CD8-positive, alpha-beta T cell (primary cell): ENCODE measurements at places on chromosomes 5 and 9.

DNA sequence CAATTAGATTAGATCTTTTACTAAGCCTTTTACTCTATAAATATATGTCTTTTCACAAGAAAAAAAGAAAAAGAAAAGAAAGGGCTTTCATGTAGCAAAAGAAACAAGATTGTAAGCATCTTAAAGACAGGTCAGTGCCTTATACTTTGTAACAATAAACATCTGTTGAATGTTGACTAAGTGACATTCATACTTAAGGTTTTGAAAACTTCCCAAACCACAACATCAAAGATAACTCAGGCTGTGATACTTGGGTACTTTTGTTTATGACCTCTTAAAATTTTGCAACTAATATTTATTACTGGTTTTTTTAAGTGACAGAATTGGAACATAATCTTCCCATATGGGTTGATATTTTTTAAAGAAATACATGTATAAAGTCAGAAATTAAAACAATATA is 7.4 kb downstream of the GRAMD2B start:
- DNase-seq, result no peak

DNA sequence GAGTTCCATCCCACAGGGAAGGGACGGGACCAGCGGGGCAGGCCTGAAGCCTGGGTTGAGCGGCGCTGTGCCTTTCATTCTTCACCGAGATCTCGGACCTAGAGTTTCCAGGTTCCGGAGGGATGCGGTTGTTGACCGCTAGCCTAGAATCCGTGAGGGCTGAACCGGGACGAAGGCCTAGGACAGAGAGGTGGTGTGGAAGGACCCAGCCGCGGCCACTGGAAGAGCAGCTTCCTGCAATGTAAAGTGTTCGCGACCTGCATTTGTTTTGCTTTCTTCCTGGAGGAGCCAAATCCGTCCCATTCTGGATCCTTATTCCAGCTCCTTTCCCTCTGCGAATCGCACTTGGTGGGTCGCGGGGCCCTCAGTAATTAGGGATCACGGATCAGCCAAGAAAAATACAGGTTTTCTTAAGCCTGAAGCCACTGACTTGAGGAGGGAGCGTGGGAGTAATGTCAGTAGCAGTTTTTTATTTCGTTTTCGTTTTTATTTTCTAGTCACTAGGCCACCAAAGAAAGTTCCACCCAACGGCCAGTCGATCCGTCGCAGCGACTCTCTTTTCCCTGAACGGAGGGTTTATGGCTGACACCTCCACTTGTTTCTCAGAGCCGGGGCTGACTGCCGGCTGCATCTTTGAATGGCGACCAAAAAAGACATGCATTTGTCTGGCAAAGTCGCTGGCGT is 48.6 kb downstream of the ANXA2R start:
- no peak for DNase-seq

GRCh38 chr5:38666668-38667498 is 110.4 kb upstream of the LIFR start:
- DNase-seq, result no peak

- DNase-seq, result no peak
These were observed 136.5 kb downstream of the PRR16 start for GRCh38 chr5:120600639-120601038.

- DNase-seq, result no peak
These were observed 88.4 kb upstream of the RGS7BP start for GRCh38 chr5:64417390-64417789.

DNA sequence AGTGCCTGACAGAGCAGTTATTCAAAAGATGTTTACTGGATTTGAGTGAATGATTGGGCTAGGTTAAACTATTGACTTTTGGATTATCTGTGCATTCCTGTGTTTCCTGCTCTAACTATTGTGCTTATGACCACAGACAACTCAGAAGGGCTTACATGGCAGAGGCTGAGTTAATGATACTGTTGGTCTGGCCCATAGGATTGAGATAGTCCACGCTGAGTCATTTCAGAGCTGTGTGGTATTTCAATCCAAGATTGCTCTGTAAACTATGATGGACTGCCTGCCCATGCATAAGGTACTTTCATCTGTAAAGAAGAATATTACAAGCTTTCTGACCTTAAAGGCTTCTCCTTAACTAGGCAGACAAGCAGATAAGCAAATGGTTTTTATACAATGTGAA is 49.1 kb upstream of the SLIT3 start:
- DNase-seq, result no peak

- no peak for DNase-seq
These were observed 3.3 kb upstream of the OR2V1 start for GRCh38 chr5:181134259-181134658.

GRCh38 chr5:39587675-39588074 is 162.9 kb upstream of the DAB2 start:
- no peak for DNase-seq

- DNase-seq, result no peak
These were observed 28.3 kb downstream of the TPD52L3 start for GRCh38 chr9:6356441-6356840.

DNA sequence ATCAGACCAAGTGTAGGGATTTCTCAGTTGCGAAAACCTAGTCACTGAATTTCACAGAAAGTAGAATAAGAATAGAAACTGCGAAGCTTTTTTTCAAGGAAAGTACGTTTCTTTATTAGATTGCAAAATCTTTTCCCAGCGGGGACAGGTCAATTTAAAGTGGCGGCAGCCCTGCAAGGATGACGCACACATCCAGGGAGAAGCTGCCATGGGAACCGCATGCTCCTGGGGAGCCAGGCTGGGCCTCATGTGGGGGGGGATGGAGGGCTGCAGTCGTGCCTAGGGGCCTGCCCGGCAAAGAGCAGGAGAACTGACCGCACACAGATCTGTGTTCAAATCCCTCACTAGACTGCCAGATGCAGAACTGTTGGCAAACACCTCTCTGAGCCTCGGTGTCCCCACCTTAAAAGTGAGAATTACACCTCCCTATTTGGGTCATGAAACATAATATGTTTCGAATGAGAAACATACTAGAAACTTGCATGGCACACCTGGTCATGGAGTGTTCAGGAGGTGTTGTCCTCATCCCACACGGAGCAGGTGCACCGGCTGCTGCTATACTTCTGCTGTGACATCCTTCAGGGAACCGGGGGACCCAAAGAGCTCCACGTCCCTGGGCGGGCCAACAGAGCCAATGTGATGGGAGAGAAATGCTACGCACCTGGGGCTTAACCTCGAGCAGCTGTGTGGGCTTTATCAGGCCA is 127.8 kb upstream of the PHYKPL start:
- DNase-seq, result no peak
